ENCODE measurements at places on chromosomes 6 and 20. TPM values are rescaled to one million over a fixed set of nuclear protein-coding genes. Genes with fewer than 3 reads are reported as not detected.
A peak's percentile ranks its signal among the peaks of the same experiment; 100 is the strongest.

DNA sequence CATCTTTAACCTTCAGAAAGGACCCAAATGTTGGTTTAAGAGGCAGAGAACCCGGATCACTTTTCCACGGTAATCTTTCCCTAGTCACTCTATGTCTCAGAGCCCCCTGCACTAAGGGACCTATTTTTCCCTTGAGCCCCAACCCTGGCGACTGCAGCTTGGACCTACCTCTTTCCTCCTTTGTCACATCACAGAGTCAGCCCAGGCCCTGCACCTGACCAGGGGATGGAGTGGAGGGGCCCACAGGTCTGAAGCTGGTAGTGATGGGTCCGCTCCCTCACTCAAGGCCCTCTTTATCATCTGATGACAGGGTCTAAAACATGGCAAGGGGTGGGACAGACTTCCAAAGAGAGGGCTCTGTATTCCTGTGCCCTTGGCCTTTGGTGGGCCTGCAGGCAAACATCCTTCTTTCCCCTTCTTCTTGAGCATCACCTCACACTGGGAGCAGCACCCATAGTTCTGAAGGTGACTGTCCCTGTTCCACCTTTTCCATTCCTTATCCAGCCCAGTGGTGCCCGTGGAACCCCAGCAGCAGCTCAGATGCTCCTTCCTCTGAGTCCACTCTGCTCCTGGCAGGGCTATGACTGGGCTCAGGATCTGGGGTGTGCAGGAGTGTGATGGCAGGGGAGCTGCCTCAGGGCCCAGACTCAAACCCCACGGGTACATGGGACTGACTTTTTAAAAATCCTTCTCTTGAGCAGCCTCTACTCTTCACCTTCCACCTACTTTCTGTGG lies 6.3 kb downstream of the RAET1L start:
- no peak for DNase-seq

DNA sequence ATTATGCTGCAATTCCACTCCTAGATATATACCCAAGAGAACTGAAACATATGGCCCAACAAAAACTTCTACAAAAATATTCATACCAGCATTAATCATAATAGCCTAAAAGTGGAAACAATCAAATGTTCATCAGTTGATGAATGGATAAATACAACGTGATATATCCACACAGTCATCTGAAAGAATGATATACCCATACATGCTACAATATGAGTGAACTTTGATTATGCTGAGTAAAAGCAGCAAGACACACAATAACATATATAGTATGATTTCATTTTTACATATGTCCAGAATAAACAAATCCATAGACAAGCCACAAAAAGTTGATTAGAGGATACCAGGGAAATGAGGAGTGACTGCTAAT lies 30.7 kb downstream of the CDK19 start:
- no peak for DNase-seq

DNA sequence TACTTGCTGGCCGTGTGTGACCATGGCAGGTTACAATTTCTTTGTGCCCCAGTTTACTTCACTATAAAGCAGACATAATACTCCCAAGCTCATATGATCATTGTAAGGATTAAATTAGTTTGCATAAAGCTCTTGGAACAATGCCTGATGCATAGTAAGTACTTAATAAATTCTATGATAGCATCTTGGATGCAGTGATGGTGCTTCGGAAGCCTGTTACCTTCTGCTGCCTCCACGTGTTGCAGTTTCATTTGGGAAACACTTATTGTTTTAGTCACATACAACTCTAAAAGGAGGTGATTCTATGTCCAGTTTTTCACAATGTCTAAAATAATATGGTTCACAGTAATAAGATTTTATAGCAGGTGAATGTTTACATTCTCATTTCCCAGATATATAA lies 343.9 kb downstream of the NRN1 start:
- DNase-seq: no peak

CFAP206 gene
- 3.0 TPM for total RNA-seq

- no peak for DNase-seq
Measured at GRCh38 chr20:48761023-48761785, 66.6 kb downstream of the PREX1 start.

KCTD20 gene
- total RNA-seq: 79.9 TPM

DNA sequence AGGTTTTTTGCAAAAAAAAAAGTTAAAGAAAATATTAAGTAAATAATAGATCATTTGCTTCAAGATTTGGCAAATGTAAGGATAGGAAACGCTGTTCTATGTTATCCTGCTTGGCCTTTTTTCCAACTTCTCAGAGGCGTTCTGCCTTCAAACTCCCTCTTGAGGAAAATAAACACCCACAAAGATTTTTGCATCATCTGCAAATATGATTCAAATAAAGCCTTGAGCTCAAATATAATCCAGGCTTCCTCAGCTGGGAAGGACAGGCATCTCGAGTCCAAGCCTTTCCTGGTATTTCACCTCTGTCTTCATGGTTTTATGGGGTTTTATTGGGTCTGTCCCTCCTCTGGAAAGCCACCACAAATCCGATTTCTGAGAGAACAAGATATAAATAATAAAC lies 67.7 kb upstream of the PTPN1 start:
- no peak for DNase-seq

BANF2 gene
- total RNA-seq: not detected

RBM24 gene
- total RNA-seq: 31.2 TPM

DNA sequence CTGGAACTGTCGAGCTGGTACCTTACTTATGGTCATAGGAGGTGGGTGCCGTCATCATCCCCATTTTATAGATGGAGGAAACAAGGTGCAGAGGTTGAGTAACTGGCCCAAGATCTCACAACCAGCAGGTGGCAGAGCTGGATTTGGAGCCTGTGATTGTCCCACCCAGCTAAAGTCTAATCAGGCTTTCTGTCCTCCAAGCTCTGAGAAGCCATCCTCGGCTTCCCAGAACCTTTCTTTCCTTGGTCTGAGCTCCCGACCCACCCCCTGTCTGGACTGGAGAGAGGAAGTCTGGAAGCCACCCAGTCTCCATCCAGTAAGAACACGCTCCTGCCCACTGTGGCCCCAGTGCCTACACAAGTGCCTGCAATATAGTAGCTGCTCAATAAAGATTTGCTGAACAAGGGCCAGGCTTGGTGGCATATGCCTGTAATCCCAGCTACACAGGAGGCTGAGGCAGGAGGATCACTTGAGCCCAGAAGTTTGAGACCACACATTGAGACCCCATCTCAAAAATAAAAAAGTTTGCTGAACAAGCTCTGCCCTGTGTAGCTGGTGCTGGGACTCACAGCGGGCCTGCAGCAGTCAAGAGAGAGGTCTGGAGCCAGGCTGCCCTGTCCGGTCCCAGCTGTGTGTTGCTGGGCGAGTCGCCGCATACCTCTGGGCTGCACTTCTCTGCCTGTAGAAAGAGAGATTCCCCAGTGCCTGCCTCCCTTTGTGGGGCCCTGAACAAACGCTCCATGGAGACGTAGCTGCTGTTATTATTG lies 32.5 kb upstream of the DLGAP4 start:
- no peak for DNase-seq

DNA sequence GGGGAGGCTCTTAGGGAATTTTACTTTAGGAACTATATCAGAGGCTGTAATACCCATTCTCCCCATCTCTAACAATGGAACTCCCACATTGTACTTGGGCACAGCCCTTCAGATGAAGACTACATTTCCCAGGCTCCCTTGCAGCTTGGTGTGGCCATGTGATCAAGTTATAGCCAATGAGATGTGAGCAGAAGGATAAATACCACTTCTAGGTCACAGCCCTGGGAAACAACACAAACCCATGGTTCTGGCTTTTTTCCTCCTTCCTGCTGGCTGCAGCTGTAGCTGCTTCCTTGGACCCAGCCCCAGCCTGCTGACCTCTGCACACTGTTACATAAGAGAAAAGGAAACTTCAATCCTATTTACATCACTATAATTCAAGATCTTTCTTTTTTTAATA lies 445.9 kb upstream of the JARID2 start:
- peak; percentile 15 for DNase-seq

DNA sequence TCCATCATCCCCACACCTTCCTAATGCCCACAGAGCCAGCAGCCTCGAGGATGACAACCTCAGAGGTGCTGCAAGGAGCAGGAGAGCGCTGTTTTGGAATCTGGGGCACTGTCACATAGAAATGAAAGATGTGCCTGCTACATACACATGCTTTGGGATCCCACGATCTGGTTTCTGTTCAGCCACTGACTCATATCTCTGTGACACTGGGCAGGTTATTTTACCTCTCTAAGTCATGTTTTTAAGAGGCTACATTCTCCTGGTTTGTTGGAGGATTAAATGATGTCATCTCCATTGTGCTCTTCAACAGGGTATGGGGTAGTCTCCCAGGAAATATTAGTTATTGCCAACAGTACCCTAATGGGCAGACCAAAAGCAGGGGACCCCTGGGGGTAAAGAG lies 32.6 kb upstream of the TAB2 start:
- no peak for DNase-seq

- no peak for DNase-seq
Measured at GRCh38 chr6:108677894-108678293, 117.2 kb downstream of the FOXO3 start.

DNA sequence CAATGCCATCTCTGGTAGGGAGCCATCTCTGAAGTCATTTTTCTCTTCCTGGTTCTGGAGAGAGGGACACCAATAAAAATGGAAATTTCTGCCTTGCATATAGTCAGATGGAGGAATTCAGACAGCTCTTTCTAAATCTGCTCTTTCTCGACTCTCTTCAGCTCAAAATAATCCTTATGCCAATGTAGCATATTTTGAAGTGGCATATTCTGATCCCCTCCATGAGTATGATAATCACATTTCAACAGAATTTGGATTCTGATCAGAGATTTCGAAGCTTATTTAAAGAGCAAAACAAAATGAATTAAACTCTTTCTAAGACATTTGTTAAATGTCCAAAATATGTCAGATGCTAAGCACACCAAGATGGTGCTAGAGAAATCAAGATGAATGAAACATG lies 267.1 kb upstream of the BTBD3 start:
- DNase-seq: no peak

GRCh38 chr6:21965016-21965415 lies 331.8 kb downstream of the PRL start:
- DNase-seq: no peak

- DNase-seq: no peak
Measured at GRCh38 chr6:81894306-81894705, 141.8 kb upstream of the TENT5A start.

GRCh38 chr6:109031416-109031815 lies 63.2 kb downstream of the SESN1 start:
- no peak for DNase-seq

CDSN gene
- not detected for total RNA-seq

LY6G6D gene
- total RNA-seq: not detected

DNA sequence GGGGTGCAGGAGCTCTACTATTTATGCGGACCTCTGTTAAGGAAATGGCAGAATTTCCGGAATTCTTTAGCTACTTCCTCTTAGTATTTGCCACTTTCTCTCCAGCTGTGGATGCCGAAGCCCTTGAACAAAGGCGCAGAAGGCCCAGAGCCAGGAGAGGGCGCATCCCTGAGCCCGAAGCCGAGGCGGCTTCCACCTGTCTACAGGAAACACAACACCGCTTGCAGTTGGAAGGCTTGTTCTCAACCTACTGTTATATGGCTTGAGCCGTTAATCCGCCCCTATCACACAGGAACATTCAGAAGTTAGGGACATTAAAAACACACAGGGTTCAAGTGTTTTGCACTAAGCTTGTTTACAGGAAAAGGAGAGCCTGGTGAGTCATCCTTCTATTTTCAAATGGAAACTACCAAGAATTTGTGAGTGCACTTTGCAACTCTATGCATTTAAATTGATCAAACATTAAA lies 417.1 kb downstream of the BCKDHB start:
- DNase-seq: no peak

C20orf141 gene
- not detected for total RNA-seq

- no peak for DNase-seq
Measured at GRCh38 chr6:78942446-78942845, 75.1 kb downstream of the IRAK1BP1 start.

DNA sequence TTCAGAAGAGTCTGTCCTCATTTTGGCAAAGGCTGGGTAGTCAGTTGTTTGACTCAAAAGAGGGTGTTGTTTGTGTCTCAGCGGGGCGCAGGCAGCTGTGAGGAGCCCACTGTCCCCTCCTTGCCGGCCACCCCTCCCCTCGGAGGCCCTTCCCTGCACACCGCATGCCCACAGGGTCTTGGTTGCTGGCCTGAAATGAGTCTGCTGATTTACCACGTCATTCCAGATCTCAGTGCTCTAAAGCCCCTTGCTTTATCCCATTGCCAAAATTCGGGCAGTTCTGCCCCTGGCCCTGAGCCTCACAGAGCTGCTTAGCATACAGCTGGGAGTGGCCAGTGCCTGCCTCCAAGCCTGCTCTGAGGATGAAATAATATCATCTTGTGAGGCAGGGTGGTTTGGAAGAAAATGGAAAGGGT lies 220.7 kb downstream of the UST start:
- DNase-seq: no peak

DNA sequence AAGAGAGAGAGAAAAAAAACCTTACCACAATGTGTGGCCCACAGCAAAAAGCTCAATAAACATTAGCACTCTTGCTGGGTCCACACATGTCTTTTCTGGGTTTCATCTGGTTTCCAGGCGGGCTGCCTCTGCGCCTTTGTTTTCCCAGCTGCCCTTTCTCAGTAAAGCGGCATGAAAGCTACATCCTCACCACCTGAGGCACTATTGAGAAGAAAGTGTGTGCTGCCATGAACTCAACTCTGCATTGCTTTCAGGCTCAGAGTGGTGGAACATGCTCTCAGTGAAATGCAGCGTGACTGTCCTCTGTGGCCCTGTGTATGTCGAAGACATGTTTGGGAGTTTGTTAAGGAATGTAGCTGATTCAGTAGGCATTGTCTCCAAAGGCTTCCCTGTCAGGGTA lies 102.3 kb downstream of the LYRM2 start:
- no peak for DNase-seq

DNA sequence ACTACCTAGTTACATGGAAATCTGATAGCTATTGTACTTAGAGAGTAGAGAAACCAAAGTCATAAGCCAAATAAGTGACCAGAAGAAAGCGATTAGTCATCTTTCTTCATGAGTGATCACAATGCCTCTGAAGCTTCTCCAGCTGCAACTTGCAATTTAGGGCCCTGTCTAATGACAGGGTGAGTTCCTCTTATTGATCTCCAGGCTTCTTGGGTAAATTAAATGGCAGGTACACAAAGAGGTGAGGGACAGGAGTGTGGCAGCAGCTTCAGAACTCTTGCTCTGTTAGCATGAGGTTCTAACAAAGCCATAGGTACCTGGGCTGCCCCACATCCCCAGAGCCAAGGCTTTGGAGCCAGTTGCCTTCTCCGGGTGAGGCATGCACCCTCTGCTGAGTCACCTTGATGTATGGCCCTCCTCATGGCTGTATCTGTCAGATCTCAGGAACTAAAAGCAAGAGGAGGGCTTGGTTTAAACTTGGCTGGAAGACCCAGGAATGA lies 60.8 kb downstream of the PRDM1 start:
- no peak for DNase-seq

- no peak for DNase-seq
Measured at GRCh38 chr6:30741063-30741779, 1.3 kb downstream of the FLOT1 start.

Measured in occipital lobe (tissue), 3 donors.